Hippocampal formation (tissue), 2 donors: ENCODE measurements at places on chromosomes 13 and 19.
A peak's percentile ranks its signal among the peaks of the same experiment; 100 is the strongest.

DNA sequence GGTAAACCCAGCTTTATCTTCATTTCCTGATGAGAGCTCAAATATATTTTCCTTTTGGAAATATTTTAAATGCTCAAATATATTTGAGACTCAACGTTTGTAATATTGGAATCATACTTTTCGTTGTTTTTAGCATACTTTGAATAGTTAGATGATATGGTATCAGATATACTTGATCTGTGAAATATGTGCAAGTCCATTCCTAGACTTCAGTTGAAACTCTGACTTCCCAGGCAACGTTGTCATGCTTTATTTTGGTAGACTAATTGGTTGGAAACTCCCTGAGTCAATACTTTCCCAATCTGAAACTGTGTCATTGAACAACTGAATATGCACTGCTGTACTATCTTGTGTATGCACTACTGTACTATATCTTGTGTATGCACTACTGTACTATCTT lies 378.5 kb downstream of the MYO16 start:
- no peak for DNase-seq

DNA sequence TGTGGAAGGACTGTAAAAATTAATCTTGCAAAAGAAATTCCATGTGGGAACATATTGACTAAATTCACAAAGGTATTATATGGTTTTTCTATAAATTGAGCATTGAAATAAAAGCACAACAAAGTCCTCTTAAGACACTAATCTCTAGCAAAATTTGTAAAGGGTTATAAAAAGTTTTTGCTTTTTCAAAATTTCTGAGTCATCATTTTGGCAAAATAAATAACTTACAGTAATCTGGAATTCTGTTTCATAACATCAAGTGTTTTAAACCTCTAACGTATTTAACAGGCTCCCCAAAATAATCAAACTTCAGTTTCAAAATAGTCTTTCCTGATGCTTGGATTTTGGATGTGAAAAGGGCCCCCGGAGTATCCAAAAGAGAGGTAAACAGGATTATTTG lies 26.0 kb downstream of the MED4 start:
- no peak for DNase-seq

DNA sequence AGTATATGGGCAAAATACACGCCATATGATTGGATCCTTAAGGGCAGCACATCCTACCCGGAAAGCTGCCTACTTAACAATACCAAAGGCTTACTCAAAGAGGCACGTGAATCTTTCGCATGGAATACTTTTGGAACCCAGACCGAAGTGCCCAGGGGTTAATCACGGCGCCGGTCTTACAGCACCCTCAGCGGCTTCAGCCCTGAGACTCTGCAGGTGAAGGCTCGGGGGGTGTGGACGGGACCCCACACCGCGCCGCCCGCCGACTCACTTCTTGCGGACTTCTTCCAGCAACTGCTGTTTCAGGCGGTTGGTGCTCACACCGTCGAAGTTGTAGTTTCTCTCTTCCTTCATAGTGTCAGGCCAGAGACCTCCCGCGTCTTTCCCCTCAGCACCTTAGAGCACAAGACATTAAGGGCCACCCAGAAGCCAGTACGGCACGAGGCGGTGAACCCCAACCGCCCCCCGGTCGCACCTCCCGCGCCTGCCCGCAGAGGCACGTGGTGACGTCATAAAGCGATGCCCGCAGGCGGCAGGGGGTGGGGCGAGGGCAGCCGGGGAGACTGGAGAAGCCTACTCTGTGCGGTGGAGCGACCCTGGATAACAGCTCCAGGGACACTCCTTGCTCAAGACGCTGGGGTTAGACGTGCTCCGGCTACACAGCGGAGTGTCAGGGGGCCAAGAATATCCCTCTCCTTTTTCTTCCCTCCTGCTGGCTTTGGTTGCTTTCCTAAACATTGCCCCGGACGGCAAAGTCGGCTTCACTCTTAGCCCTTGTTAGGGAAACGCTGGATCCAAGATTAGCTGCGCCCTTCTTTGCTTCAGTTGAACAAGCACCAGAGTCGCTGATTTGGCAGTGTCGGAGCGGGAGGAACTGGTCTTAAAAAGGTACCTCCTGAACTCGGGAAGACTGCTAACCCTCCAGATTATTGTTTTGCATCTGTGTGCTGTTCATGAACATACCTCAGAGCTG lies at the start of gene CCDC169:
Gene CCDC169 (minus strand): TSS at position 449 of the 973 bp plus-strand sequence. CDS start 95 bp downstream, at position 354.
- DNase-seq: peak; percentile 47

GRCh38 chr19:30044273-30045248 lies 102.5 kb downstream of the URI1 start:
- DNase-seq: no peak

DNA sequence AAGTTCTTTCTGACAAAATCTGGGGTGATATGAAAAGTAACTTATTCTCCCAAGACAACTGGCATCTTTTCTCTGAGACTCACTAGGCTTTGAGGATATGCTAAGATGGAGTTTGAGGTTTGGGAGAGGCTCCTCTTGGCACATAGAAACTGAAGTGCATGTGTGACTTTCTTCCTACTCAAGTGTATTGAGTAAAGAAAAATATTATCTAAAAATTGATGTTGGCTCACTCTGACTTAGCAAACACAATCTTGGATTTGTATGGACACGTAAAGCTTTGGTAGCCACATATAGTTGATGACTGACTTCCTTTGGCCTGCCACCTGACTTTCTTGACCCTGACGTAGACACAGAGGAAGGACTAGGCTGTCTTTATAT lies 71.1 kb upstream of the KLF12 start:
- no peak for DNase-seq

DNA sequence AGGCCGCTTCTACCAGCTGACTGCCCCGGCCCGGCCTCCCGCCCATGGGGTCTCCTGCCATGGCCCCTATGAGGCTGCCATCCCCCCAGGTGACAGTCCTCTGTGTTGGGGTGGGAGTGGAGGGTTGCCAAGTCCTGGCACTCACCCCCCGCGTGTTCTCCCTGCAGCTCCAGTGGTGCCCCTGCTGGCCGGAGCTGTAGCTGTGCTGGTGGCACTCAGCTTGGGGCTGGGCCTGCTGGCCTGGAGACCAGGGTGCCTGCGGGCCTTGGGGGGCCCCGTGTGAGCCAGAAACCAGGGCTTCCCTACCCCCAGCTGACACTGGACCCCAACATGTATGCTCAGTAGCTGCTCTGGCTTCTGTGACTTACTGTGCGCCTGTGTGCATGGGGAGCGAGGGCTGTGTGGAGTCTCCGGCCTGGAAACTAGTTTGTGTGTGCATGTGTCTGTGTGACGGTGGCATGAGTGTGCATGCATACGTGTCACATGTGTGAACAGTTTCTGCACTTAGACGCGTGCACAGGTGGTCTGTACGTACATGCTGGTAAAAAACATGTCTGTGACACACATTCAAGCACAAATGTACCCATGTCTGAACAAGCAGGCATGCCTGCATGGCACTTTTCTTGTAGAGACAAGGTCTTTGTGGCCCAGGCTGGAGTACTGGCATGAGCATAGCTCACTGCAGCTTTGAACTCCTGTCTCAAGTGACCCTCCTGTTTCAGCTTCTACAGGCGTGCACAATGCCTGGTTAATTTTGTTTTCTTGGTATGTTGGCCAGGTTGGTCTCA lies 4.9 kb downstream of the ACP4 start:
- DNase-seq: no peak

- no peak for DNase-seq
These were observed 26.3 kb upstream of the GJB6 start for GRCh38 chr13:20258208-20258962.

DNA sequence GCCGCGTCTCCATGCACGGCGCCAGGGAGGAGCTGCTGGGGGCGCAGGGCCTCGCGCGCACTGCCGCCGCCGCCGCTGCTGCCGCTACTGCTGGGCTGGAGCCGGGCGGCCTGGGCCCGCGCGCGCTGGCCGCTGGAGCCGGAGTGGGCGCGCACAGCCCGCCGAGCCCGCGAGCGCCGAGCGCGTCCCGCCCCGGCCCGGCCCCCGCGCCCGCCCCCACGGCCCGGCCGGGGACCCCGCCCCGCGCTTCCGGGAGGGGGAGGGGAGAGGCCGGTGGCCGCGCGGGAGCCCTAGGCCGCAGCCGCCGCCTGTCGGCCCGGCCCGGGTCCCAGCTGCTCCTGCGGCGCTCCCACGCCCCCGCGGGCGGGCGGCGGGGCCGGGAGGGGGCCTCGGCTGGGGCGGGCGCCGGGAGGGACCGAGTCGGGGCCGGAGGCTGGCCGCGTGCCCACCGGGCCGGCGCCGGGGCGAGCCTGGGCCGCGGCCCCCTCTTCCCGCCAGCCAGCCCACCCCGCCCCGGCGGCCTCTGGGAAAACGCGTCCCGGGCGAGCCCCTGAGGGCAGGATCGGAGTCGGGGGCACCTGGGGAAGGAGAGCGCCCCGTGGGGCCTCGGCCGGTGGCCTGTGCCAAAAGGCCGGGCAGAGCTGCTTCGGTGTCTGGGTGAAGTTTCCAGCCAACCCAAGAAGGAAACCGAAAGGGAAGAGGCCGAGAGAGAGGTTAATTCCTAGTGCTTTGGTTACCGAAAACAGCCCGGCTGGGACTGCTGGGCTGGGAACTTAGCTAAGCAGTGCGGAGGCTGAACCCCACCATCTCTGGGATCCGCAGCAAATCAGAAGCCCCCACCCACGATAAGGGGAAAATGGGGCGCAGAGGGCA lies at the start of gene STK24:
Gene STK24 (minus strand): TSS at position 145 of the 873 bp plus-strand sequence. CDS start 321 bp downstream, outside the sequence.
- DNase-seq: peak; percentile 53

- no peak for DNase-seq
These were observed 5.0 kb upstream of the C19orf33 start for GRCh38 chr19:38298821-38299680.

DNA sequence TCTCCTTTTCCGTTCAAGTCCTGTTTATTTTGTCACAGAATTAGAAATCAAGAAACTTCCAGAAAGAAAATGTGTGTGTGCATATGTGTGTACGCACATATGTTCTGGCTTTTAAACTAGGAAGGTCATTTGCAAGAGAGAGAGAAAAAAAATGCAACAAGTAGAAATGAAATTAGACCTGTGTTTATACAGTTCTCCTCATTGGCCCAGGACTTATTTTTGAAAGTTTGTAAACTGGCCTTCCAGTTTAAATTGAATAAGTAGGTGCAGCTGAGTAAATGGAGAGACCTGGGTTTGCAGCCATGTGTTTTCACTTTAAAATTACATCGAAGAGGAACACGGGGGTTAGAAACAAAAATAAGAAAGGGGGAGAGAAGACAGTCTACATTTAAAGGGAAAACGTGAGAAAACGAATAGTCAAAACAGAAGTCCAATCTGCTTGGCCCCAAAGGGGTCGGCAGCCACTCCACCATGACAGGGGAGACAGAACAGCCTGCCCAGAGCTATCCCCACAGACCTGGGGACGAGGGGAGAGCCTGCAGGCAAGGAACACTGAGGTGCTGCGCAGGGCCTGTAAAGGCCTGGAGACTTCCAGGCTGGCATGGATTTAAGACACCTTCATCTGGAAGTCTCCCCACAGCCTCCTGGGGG lies 216.8 kb upstream of the MAB21L1 start:
- DNase-seq: no peak

DNA sequence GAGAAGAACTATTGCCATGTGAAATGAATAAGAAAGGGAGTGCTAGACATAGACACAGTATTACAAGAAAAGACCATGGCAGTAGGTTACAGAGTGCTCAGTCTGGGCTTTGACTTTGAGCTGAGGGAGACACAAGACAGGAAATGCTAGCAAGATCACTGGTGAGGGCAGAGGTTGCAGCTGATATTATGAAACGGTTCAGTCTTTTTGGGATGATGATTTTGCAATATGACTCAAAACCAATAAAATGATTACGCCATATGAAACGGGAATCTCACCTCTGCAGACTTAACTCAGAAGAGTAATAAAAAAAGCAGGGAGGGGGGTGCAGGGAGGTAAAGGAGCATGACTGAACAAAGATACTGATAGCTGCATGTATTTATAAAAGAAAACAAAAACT lies 123.1 kb downstream of the RBM26 start:
- no peak for DNase-seq

DNA sequence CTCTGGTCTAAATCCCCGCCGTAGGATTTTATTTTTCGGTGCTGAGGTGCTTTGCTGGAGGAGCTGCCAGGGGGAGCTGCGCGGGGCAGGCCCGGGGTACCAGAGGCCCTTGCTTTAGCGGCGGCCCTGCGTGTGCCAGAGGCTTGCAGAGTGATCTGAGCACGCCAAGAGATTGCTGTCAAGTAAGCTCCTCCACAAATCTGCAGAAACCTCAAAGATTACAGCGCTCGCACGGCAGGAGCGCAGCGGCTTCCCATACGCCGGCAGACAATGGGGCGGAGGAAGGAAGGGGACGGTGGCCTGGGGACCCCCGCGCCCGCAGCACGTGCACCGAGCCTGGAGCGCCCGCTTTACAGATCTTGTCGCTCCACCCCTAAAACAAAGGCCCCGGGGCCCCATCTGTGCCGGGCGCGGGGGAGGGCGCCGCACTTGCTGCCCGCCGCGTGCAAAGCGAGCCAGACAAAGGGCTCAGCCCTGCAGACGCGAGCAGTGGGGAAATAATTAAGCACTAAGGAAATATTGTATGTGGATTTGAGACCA lies 9.1 kb upstream of the C19orf12 start:
- DNase-seq: no peak

GRCh38 chr19:11964496-11964857 lies 363 bp upstream of the ZNF763 start:
- no peak for DNase-seq

GRCh38 chr19:19347401-19348110 lies 26.9 kb downstream of the MAU2 start:
- DNase-seq: no peak

GRCh38 chr13:25775986-25776385 lies 275.8 kb downstream of the SHISA2 start:
- DNase-seq: no peak

GRCh38 chr19:7655581-7655980 lies 13.3 kb upstream of the RETN start:
- no peak for DNase-seq

GRCh38 chr19:50155520-50156109 lies 7.5 kb downstream of the IZUMO2 start:
- no peak for DNase-seq

- no peak for DNase-seq
These were observed 1040.6 kb upstream of the SLC10A2 start for GRCh38 chr13:104106705-104107393.

DNA sequence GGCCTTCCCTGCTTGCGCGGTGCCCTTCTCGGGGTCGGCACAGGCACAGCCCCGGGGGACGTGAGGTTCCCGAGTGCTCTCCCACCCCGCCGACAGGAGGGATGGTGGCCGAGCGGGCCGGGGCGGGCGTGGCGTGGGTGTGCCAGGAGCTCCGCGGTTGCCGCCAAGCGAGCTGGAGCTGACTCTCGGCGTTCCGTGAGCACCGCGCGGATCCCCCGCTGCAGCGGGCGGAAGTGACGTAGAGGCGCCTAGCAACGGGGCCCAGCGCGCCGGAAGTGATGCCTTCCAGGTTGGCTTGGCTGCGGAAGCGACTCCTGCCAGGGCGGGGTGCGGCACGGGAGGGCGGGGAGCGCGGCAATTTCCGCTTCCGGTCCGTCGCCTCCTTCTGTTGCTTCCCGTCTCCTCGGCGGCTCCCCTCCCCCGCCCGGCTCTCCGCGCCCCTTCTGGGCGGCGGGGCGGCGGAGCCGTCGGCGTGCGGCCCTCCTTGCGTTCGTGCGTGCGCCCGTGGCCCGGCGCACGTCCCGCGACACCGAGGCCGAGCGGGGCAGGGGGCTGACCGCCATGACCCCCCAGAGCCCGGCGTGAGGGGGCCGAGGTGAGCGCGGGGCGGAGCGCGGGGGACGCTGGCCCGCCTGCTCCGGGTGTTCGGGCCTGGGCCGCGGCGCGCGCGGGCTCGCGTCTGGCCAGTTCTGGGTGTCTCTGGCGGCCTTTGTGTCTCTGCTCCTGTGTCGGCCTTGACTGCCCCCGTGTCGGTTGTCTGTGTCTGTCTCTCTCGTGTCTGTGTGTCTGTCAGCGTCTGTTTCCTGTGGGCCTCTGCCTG lies at the start of gene EPN1:
Gene EPN1 (plus strand): TSS at position 386 of the 820 bp plus-strand sequence. CDS start 3,402 bp downstream, outside the sequence.
- DNase-seq: peak; percentile 92

GRCh38 chr19:15195371-15196334 lies 5.1 kb downstream of the NOTCH3 start:
- DNase-seq: no peak

GRCh38 chr19:46789371-46789770 lies 977 bp upstream of the SLC1A5 start:
- no peak for DNase-seq
